ENCODE measurements at places on chromosomes 6 and 20. TPM values are rescaled to one million over a fixed set of nuclear protein-coding genes. Genes with fewer than 3 reads are reported as not detected.
A peak's percentile ranks its signal among the peaks of the same experiment; 100 is the strongest.

- no peak for DNase-seq
These were observed 23.6 kb downstream of the GSTA2 start for GRCh38 chr6:52739627-52740026.

- no peak for DNase-seq
These were observed 281.5 kb upstream of the QKI start for GRCh38 chr6:163133017-163133416.

DNA sequence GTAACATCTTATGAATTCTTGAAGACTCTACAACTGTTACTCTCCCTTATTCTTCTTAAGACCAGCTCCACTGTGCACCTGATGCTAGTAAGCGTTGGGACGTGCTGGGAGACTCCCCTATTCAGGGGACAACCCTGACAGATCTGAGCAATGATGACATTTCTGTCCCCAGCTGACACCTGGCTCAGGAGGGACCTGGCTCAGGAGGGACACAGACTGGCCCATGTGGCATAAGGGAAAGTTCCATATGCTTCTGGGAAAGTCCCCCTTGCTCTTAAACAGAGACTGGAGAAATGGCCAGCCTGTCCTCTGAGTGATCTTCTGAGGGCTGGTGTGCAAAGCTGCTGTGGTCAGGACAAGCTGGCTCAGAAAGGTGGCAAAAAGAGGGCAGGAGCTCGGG, 10.0 kb upstream of the CD93 start:
- no peak for DNase-seq

DNA sequence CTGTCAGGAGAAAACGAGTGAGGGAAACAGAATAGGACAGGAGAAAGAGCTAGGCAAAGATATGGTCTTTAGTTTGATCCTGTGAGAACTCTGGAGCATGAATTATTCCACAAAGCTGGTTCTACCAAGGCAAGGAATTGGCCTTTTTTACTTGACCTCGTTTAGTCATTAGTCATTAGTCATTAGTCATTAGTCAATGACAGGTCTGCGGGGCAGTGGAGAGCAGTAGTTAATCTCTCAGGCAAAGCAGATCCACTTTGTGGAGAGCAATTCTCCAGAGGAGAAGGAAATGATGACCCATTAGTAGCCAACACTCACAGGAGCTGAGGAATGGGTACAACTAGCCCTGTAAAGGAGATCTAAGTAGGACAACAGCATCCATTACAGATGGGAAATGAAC, 22.0 kb upstream of the ABCC10 start:
- DNase-seq: no peak

- DNase-seq: no peak
These were observed 4.4 kb downstream of the SLC13A3 start for GRCh38 chr20:46646659-46647380.

DNA sequence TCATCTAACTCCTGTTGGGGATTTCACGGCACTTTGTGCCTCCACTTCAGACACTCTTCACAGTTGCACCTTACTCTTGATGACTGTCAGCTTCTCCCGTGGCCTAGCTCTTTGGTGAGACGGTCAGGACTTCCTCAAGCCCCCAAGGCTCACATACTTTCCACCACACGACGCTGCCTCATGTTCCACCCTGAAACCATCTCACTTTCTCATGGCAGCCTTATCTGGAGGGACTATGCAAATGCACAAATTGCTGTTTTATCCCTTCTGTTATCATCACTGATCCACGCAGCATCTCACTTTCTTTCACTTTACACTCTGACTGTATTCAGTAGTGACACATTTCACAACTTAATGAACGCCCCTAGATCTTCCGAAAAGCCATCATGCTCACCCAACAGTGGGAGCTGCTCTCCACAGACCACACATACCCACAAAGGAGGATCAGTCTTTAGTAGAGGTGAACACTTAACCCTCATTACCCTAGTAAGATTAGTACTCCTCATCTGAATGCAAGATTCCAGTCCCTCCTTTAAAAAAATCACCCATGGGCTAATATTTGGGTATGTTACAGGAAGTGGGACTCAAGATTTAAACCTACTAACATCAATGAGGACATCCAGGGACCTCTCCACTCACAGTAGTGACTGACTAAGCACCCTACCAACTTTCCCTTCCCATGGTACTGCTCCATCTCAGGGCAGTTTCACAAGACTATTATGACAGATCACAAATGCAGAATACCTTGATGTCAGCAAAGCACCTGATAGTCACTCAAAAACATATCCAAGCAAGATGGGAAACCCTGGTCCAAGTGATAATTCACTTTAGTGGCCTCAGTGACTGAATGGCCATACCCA, 35.4 kb downstream of the FYN start:
- DNase-seq: no peak

DNA sequence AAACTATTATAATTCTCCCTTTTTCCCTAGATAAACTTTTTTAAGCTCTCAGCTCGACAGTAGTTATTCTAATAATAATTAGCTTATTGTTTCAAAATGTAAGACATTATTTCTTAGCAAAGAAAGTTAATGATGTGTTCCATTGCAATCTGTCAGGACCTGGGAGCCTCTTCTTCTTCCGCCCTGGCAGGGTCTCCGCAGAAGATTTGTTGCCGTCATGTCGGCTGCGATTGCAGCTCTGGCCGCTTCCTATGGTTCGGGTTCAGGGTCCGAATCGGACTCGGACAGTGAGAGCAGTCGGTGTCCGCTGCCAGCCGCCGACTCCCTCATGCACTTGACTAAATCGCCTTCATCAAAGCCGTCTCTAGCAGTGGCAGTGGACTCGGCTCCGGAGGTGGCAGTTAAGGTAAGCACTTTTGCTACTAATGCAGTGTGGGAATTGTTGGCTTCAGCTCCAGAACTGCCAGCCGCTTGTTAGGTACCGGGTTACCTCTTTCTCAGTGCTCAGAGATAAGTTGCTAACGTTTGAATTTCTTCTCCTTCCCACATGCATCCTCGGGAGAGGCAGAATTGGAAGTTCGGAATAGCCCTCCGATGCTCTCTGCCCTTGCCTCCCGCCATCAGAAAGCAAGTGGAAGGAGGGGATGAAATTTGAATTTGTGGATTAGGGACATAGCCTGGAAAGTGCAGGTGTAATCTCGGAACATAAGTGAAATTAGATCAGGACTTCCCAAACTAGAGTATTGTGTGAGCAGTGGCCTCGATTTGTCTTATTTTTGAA, at the start of gene CDC40:
Gene CDC40, plus strand, starts transcription at position 200 of the 781 bp plus-strand sequence. Its CDS starts 18 bp downstream, at position 218.
- peak; percentile 66 for DNase-seq

GRCh38 chr20:2162125-2162822, 60.6 kb downstream of the STK35 start:
- DNase-seq: no peak

DNA sequence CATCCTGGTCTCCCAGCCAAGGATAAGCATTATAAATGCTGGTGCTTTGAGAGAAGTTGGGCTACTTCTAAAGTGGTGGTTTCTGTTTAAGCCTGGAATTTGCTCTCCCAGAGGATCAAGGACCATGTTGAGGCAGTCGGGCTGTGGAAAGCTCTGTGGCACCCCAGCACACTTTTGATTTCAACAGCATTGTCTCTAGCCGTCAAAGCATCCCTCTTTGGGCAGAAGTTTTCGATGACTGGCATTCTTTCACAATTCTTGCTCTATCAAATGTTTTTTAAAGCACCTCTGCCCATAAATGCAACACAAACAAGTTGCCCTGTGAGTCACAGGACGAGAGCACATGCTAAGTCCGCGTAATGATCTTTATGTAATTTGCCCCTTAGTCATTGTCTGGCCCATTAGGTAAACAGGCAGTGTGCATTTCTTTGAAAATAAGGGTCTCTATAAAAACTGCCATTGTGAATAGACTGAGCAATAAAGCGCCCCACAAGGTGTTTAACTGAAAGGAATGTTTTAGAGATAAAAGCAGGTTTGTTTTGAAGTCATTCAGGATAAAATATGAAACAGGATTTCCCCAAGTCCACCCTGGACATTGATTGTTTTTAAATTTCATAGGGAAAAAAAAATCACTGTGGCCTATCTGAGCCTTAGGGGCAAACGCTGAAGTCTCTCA, 44.7 kb upstream of the FOXQ1 start:
- no peak for DNase-seq

PAK5 gene
- total RNA-seq: 0.19 TPM

GRCh38 chr6:44781912-44782597, 394.5 kb downstream of the CDC5L start:
- DNase-seq: no peak

GRCh38 chr6:79504372-79504771, 32.9 kb downstream of the LCA5 start:
- no peak for DNase-seq

DNA sequence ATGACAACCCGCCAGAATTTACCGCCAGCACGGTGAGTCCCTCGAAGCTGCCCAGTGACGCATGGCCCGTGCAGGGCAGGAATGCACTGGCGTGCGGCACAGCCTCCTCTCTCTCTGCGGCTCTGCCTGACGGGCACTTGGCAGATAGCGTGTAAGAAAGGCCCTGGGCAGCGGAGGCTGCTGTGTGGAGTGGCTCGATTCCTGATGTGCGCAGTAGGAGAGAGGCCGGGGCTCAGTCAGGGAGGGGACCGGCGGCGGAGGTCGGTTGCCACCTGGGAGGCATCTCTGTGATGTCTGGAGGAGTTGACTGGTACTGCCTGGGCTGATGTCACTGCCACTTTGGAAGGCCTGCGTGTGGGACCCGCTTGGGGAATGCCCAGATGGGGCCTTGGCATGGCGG, 170.7 kb downstream of the TAF4 start:
- DNase-seq: no peak
